ENCODE measurements at places on chromosomes 1 and 21.

DNA sequence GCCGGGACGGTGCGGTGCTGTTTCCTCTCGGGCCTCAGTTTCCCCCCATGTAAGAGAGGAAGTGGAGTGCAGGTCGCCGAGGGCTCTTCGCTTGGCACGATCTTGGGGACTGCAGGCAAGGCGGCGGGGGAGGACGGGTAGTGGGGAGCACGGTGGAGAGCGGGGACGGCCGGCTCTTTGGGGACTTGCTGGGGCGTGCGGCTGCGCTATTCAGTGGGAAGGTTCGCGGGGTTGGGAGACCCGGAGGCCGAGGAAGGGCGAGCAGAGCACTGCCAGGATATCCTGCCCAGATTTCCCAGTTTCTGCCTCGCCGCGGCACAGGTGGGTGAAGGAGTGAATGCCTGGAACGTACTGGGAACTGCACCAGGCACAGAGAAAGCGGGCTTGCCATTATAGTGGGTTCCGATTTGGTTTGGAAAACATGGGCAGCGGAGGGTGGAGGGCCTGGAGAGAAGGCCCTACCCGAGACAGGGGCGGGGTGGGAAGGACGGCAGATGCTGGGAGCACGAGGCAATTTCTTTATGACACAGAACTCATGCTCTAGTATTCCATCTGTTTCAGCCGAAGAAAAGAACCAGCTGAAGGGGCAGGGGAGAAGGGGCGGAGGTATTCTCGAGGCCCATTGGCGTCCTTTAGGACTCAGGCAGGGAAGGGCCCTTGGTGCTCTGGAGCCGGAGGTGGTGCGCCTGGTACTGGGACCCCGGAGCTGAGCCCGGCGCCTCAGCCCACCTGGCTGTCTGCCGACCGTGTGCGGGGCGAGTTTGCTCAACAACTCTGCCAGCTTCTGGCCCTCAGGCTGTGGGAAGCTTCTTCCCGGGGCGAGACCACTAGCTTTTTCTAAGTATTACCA lies 960 bp downstream of the PCSK9 start:
- DNase-seq: no peak

DNA sequence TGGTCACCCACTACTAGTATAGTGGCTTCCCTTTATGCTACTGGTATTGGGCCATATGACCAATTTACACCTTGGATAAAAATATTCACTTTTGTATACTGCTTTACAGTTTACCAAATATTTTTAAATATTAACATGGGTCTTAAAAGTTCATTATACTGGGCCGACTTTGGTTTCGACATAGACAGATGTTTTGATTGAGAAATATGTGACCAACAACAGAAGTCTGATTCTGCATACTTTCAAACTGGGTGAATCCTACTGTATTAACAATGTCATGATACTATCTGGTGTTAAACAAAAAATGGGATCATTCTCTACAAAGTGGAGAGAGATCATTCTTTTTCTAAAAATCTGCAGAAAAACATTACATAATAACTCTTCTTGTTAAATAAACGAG lies 134.8 kb downstream of the AKT3 start:
- DNase-seq: no peak

DNA sequence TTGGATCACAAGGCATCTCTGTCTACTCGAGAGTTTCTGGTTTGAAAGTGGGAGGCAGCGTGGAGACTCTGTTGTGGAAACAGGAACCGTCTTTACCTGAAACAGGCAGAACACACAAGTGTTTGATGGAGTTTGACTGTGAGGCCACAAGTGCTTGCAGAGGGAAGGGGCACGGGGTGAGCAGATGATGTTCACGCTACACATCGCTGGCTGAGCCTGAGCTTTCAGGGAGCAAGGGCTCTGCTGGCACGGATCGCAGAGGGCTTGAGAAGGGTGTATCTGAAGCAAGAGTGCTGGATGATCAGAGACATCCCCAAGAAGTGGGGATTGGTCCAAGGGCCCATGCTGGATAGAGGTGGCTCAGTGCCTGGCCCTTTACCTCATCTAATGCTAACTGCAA lies 59.3 kb downstream of the IGSF21 start:
- DNase-seq: no peak

DNA sequence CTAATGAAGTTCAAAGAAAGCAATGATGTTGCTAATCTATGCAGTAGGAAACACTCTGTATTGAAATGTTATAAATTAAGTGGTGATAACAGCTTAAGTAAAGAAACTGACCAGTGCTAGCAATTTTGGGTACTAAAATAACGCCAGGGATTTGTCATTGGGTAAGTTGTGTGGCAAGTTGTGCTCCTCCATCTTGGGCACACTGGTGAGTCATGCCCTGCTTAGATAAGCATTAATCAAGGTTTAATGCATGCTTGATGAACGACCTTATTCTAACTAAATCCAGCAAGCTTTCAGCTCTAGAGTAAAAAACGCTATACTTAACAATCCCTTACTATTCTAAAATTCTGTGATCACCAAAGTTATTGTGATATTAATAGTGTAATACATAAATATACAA lies 25.2 kb downstream of the VAMP4 start:
- no peak for DNase-seq

DNA sequence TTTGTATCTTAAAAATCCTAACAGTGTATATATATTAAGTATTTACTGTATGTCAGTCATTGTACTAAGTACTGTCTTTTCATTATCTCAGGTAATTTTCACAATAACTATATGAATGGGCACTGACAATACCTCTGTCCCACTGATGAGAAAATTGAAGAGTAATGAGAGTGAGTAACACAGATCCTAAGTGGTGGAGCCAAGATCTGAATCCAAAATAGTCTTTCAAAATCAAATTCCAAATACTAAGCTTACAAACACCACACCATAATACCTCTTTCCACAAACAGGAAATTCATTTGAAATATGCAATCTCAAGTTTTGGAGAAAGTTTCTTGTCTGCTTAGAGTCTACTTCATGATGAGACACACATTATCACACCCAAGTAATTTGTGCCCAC lies 105.9 kb upstream of the EDEM3 start:
- DNase-seq: no peak

Data from putamen (tissue), 1 donor.